ENCODE measurements at places on chromosomes 5 and 9. TPM values are rescaled to one million over a fixed set of nuclear protein-coding genes. Genes with fewer than 3 reads are reported as not detected.

The PDE8B gene
- total RNA-seq, result 7.7 TPM

The FBXL7 gene
- 22.1 TPM for total RNA-seq

The GFPT2 gene
- 75.4 TPM for total RNA-seq

The LHX6 gene
- 8.3 TPM for total RNA-seq

The SMIM33 gene
- total RNA-seq, result not detected

The WHRN gene
- 2.5 TPM for total RNA-seq

The ROR2 gene
- total RNA-seq, result 28.4 TPM

The SLC6A18 gene
- not detected for total RNA-seq

The PAPPA gene
- 9.9 TPM for total RNA-seq

The MIER3 gene
- total RNA-seq, result 21.0 TPM

Data from posterior vena cava (tissue), 2 donors.